Inflammatory macrophage (primary cell): ENCODE measurements at places on chromosomes 12 and 14.

- no peak for DNase-seq
These were observed 308.3 kb downstream of the GXYLT1 start for GRCh38 chr12:41836416-41836815.

- no peak for DNase-seq
These were observed 187.1 kb upstream of the FAR2 start for GRCh38 chr12:28961948-28962384.

DNA sequence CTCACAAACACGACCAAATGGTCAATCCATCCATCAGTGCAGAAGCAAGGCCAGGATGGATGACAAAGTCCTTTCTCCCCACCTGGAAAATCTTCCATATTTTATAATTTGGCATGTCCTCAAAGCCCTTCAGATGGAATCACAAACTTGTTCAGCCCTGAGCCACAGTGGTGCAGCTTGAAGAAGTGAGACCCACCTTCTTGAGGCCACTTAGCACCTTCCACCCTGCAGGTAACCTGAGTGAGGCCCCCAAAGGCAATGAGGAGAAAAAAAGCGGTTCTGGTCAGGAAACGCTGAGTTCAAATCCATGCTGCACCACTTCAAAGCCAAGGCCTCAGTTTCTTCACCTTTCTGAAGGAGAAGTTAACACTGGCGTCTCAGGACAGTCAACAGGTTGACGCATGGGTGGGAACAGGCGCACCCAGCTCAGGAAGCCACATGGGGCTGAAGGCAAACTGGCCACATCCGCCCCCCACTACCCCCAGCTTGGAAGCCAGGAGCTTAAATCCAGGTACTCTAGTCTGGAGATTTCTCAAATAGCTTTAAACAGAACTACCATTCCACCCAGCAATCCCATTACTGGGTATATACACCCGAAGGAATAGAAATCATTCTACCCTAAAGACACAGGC lies 320.4 kb downstream of the BCL11B start:
- DNase-seq: no peak

GRCh38 chr12:4152145-4152795 lies 121.3 kb upstream of the CCND2 start:
- DNase-seq: no peak

- DNase-seq: no peak
These were observed 28.2 kb upstream of the TMEM106C start for GRCh38 chr12:47935184-47935583.

- DNase-seq: no peak
These were observed 19.0 kb downstream of the MLXIP start for GRCh38 chr12:122097584-122097926.

DNA sequence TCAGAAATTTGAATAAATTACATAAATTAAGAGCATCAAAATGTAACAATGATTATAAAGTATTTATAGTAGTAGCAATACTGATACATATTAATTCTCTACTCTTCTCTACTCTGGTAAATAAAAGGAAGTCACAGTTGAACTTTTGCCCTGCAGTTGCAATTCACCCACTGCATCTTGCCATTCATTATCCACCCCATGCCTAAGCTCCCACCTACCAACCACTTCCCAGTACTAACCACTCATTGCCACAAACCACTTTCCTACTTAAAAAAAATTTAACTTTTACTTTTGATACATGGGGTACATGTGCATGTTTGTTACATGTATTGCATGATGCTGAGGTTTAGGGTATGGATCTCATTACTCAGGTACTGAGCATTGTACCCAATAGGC lies 174.0 kb downstream of the RASSF9 start:
- peak; percentile 63 for DNase-seq

DNA sequence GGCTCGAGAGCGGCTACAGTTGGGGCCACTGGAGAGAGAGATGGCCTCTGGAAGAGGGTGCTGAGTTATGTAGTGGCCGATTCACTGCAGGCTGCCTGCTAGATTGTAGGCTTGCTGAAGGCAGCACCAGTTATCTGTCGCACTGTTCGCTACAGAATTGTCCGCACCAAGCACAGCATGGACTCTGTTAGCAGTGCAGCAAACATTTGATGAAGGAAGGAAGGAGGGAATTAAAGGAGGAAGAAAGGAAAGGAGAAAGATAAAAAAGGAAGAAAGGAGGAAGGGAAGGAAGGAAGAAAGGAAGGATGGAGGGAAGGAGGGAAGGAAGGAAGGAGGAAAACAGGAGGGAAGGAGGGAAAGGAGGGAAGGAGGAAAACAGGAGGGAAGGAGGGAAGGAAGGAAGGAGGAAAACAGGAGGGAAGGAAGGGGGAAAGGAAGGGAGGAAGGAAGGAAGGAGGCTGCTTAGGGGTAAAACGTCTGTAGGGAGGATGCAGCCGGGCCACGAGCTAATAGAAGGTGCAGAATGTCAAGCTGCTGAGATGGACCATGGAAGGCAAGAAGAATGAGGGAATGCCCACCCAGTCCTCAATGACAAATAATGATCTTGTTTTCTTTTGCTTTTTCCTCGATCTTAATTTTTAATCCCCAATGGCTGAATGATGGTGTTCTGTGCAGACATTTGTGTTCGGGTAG lies 27.3 kb upstream of the ADIPOR2 start:
- DNase-seq: no peak

- DNase-seq: no peak
These were observed 43.9 kb upstream of the SYCP3 start for GRCh38 chr12:101783150-101783549.

DNA sequence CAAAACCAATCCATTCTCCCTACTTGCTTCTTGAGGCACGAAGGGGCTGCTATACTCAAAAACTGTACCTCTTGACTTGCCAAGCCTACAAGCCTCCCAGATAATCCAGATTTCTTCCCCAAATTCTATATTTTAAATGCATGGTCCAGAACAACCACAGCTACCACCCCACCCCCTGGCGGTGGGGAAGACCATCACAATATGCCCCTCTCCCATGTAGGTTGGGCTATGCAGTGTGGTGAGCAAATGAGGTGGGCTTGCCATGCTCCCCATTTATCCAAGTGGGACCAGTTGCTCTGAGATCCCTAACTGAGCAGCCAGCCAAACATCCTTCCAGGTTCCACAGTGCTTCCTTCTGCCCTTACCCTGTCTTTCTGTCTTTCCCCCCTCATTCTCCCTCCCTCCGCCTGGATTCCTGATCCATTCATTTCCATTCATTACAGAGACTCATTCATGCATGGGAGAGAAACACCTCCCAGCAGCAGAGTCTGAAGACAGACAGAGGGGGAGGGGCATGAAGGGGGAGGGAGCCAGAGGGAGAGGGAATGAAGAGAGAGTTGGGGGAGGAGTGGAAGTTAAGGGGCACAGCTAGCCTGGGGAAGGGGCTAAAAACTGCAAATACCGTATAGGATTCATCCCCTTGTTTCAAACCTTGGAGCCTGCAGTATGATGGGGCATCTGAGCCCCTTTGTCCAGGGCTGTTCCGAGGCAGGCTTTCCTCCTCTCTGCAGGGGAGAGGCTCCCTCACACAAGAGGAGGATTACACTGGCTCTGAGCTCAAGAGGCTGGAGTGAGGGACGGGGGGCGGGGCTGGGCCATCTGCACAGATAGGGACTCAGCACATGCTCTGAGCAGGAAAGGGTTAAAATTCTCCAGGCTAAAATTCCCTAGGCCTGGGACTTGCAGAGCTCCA lies 4.4 kb downstream of the ZNF219 start:
- no peak for DNase-seq

GRCh38 chr14:30193845-30194501 lies 266.3 kb upstream of the PRKD1 start:
- DNase-seq: no peak

GRCh38 chr12:120241561-120242274 lies 23.8 kb downstream of the PXN start:
- DNase-seq: no peak

DNA sequence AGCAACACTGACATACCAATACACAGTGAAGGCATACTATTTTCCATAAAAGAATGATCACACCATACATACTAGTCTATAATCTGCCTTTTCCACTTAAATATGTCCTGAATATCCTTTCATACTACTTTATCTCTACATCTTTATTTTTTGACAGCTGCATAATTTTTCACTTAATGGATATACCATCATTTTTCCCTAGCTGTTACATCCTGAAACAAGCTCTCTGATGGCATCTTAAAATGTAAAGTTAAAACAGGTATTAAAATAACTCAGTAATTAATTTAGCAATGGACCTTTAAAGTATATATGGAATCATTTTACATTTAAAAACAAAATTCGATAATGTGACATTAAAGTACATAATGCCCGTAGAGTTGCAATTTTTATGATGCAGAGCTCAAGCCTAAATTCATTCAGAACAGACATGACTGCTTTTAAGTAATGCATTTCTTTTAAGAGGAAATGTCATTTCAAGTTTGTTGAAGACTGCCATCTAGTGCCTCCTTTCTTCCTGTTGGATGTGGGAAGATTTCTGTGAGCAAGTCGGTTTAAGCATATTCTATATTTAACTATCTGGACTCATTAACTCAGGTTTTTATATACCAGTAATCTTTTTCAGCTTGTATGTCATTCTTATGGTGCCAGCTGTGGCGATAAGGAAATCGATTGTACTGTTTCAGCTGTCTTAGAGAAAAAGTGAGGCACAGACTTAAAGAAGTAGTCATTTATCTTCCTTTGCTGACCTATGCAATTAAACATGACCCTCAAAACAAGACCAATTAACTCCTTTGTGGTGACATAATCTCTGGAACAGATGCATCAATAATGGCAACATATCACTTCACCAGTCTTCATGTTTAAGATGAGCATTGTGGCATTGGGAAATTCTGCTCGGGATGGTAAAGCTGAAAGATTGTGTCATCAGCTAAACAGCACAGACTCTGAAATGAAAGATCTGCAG lies 20.3 kb downstream of the PRICKLE1 start:
- DNase-seq: peak; percentile 57

GRCh38 chr12:6632026-6632983 lies 3.5 kb downstream of the LPAR5 start:
- peak; percentile 66 for DNase-seq

GRCh38 chr12:45336331-45336730 lies 120.4 kb downstream of the ANO6 start:
- DNase-seq: peak; percentile 33

- no peak for DNase-seq
These were observed 1.3 kb downstream of the TAMALIN start for GRCh38 chr12:52007982-52008510.

GRCh38 chr14:98593361-98593761 lies 678.6 kb downstream of the BCL11B start:
- DNase-seq: no peak

- no peak for DNase-seq
These were observed 24.7 kb upstream of the MAP1LC3B2 start for GRCh38 chr12:116534311-116535121.

DNA sequence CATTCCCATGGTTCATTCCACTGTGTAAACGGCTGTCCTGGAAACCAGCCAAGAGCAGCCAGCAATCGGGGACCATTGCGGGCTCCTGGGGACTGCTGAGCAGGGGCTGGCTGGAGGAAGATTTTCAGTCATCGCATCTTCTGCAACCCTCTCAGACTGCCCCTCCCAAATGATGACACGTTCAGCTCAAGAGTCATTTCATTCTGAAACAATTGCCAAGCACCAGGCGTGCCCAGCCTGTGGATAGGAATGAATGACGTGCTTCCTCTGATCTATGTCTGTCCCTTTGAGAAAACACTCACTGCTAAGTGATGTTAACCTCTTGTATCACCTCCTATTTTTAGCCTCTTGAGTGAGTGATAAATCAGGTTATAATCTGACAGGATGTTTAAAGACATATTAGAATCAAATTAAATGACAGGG lies 62.0 kb downstream of the NDUFA12 start:
- DNase-seq: peak; percentile 15

DNA sequence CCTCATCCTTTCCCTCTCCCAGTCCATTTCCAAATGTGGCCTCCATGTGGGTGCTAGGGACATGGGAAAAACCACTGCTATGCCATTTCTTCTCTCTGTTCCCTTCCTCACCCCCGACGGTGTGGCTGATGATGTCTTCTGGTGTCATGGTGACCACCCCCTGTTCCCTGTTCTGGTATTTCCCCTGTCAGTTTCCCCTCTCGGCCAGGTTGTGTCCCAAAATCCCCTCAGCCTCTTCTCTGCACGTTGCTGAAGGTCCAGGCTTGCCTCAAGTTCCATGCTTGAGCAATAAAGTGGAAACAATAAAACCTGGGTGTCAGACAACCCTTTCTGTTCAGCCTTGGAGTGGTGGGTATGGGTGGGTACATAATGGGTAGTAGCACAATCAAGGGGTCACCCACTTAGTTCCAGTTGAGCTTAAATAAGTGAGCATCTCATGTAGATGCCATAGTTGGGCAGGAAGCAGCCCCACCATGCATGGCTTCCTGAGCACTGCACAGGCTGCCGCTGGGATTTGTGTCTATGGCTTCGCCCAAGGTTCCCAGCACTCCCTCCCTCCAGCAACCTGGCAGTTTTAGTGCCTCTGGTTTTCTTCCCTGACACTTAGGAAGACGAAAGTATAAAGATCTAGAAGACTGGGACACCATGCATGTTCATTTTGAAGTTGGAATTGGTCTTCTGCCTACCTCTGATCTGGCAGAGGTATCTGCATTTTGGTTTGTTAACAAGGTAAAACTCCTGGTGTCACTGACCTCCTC lies 8.7 kb upstream of the ITFG2 start:
- no peak for DNase-seq

GRCh38 chr12:81530352-81530751 lies 228.8 kb downstream of the PPFIA2 start:
- DNase-seq: no peak

DNA sequence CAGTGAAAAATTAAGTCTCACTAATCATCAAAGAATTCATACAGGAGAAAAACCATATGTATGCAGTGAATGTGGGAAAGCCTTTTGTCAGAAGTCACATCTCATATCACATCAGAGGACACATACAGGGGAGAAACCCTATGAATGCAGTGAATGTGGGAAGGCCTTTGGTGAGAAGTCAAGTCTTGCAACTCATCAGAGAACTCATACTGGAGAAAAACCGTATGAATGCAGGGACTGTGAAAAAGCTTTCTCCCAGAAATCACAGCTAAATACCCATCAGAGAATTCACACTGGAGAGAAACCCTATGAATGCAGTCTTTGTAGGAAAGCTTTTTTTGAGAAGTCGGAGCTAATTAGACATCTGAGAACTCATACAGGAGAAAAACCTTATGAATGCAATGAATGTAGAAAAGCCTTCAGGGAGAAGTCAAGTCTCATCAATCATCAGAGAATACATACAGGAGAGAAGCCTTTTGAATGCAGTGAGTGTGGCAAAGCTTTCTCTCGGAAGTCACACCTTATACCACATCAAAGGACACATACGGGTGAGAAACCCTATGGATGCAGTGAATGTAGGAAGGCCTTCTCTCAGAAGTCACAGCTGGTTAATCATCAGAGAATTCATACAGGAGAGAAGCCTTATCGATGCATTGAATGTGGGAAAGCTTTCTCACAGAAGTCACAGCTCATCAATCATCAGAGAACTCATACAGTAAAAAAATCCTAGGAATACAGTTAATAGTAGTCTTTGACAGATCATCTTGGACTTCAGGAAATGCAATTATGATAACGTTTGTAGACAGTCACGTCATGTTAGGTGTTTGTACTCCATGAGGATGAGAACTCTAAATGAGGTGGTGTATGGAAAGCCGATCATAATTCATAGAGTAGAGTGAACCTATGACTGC lies 21.1 kb downstream of the ZNF84 start:
- DNase-seq: no peak

- DNase-seq: no peak
These were observed 14.3 kb upstream of the DHRS7 start for GRCh38 chr14:60179431-60179869.

- DNase-seq: no peak
These were observed 43.5 kb downstream of the MNAT1 start for GRCh38 chr14:60777856-60778578.

- DNase-seq: no peak
These were observed 776 bp downstream of the BMP4 start for GRCh38 chr14:53955671-53956426.

- no peak for DNase-seq
These were observed 5.6 kb downstream of the PYM1 start for GRCh38 chr12:55922126-55922525.
